Thyroid gland (tissue), 4 donors: ENCODE measurements at places on chromosomes 5 and 9.

DNA sequence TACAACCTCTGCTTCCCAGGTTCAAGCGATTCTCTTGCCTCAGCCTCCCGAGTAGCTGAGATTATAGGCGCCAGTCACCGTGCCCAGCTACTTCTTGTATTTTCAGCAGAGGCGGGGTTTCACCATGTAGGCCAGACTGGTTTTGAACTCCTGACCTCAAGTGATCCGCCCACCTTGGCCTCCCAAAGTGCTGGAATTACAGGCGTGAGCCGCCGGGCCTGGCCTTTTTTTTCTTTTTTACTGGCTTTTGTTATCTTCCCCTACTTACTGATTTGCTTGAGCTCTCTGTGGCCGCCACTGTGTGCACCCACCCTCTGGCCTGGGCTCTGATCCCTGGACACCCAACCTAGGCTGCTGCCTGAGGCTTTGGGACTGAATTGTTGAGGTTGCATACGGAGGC lies 60.3 kb downstream of the ANKRD33B start:
- H3K36me3 ChIP-seq: no peaks in the 10 kb centered on the region
- no peak for DNase-seq
- no peak overlapping the region for H3K4me3 ChIP-seq
- no peaks in the 10 kb centered on the region for H3K27me3 ChIP-seq
- H3K4me1 ChIP-seq: no peaks in the 10 kb centered on the region

- DNase-seq: no peak
- no peaks in the 10 kb centered on the region for H3K27me3 ChIP-seq
- no peak overlapping the region for H3K4me3 ChIP-seq
- H3K36me3 ChIP-seq: no peaks in the 10 kb centered on the region
Observed at GRCh38 chr5:65327582-65327981, 154.1 kb downstream of the ADAMTS6 start.

DNA sequence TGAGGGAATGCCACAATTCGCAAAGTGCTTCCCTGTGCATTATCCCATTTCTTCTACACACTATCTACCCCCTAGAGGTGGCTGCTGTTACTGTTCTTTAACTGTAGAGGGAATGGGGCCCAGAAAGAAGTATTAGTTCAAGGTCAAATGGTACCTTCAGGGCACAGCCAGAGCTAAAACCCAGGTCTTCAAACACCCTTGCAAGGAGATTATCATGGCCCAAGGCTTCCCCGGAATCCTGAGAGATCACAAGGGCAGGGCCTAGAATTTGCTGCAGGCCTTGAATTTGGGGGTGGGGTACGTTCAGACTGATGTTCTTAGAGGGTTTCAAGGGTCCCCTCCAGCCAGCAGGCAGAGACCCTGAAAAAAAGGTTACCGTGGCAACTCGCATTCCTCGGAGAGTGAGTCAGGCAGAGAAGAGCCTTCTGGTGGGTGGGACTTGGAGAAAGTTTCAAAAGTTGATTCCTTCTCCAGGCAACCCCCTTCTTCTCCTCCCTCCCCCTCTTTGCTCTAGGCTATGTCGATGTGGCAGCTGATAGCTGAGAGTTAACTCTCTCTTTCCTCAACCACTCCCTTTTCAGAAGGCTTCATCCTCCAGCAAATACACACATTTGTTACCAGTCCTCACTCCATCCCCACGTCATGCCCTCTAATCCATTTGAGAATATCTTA lies 1.9 kb downstream of the SPARC start:
- DNase-seq: peak; percentile 83
- no peaks in the 10 kb centered on the region for H3K36me3 ChIP-seq
- peaks cover 8% of the 10 kb centered on the region for H3K4me1 ChIP-seq
- no peaks in the 10 kb centered on the region for H3K27me3 ChIP-seq

DNA sequence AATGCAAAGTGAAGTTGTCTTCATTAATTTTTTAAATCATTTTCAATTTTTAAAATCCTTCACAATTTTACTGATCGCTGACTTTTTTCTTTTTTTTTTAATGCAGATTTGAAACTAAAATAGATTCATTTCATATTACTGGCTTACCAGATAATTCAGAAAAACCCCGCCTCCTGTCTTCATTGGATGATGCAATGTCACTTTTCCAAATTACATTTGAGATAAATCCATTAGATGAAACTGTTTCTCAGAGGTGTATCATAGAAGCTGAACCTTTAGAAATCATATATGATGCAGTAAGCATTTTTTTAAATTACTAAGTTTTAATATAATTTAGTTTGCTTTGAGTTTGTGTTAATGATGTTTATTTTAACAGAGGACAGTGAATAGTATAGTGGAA lies 60.6 kb downstream of the VPS13A start:
- H3K4me1 ChIP-seq: no peaks in the 10 kb centered on the region
- no peak overlapping the region for H3K27ac ChIP-seq
- H3K27me3 ChIP-seq: no peaks in the 10 kb centered on the region
- no peak for DNase-seq
- H3K36me3 ChIP-seq: no peaks in the 10 kb centered on the region

DNA sequence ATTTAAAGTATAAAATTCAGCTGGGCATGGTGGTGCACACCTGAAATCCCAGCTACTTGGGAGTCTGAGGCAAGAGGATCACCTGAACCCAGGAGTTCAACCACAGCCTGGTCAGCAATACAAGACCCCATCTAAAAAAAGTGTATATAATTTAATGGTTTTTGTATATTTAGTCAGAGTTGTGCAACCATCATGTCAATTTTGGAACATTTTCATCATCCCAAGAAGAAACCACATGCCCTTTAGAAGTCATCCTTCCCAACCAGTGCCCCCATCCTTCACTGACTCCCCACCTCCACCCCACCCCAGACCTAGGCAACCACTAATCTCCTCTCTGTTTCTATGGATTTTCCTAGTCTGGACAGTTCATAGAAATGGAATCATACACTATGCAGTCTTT lies 18.8 kb upstream of the TEK start:
- no peak overlapping the region for H3K4me3 ChIP-seq
- H3K4me1 ChIP-seq: peaks cover 5% of the 10 kb centered on the region
- no peaks in the 10 kb centered on the region for H3K36me3 ChIP-seq
- no peak overlapping the region for H3K27ac ChIP-seq
- no peak for DNase-seq

DNA sequence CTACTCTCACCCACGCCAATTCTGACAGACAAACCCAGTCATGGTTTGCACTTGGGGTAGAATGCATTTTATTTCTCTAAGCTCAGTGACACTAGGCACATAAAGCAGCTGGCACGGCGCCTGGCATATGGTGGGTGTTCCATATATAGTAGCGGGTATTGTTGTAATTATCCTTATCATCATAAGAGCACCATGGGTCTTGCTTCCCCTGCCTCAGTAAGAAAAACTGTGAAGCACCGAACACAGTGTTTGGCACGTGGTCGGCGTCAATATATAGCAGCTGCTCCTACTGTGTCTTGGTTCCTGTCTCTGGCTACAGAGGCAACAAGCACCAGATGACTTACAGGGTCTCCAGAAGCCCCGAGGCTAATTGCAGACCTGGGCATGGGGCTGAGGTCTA lies 194.1 kb upstream of the PANK3 start:
- H3K4me1 ChIP-seq: no peaks in the 10 kb centered on the region
- no peak overlapping the region for H3K27ac ChIP-seq
- H3K27me3 ChIP-seq: no peaks in the 10 kb centered on the region
- H3K4me3 ChIP-seq: no peak overlapping the region
- DNase-seq: no peak

GRCh38 chr9:32942755-32943460 lies 58.5 kb downstream of the APTX start:
- no peak overlapping the region for H3K4me3 ChIP-seq
- DNase-seq: no peak
- no peaks in the 10 kb centered on the region for H3K27me3 ChIP-seq

DNA sequence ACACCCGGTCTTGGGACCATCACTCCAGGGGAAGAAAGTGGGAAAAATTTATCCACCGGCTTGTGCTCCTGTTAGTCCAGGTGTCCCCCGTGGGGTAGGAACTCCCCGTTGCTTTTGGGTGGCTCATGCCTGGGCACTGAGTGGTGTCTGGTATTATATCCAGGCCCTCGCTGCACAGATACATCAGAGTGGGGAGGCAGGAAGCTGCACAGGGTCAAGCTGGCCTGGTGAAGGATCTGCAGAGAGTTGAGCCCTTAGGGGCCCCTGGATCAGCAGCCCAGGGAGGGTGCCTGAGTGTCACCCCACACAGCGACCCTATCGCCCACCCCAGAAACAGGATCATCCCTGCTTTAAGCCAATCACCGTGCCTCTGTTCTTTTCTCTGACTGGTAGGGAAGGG lies 24.4 kb upstream of the COL5A1 start:
- DNase-seq: no peak
- H3K36me3 ChIP-seq: no peaks in the 10 kb centered on the region
- H3K27me3 ChIP-seq: no peaks in the 10 kb centered on the region
- H3K4me3 ChIP-seq: no peak overlapping the region
- no peak overlapping the region for H3K27ac ChIP-seq
- H3K4me1 ChIP-seq: no peaks in the 10 kb centered on the region

DNA sequence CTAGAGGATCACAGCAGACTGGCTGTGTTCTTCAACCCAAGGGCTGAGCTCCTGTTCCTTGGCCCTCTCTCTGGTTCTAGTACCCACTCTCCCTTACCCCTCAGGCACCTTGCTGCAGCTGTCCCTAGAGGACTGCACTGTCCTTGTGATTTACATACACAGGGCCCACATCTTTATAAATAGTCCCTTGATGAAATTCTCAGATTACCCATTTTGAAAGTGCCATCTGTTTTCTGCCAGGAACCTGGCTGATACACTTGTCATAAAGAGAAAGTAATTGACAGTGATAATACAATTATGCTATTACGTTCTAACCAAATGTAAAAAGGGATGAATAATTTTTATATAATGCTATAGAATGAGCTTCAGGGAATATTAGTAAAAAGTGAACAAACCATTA lies 16.5 kb upstream of the SPARC start:
- no peak overlapping the region for H3K4me3 ChIP-seq
- H3K27me3 ChIP-seq: no peaks in the 10 kb centered on the region
- no peaks in the 10 kb centered on the region for H3K36me3 ChIP-seq
- H3K27ac ChIP-seq: no peak overlapping the region
- no peak for DNase-seq

DNA sequence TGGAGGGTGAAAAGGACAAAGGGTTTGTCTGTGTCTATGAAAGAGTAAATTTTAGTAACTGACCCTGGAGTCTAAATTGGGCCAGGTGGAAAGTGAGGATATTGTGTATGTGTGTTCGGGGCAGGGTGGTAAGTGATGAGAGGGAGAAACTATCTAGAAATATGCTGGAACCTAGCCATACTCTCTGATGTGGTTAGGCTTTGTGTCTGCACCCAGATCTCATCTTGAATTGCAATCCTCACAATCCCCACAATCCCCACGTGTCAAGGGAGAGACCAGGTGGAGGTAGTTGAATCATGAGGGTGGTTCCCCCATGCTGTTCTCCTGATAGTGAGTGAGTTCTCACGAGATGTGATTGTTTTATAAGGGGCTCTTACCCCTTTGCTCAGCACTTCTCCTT lies 60.6 kb downstream of the COMMD10 start:
- H3K4me3 ChIP-seq: no peak overlapping the region
- H3K36me3 ChIP-seq: no peaks in the 10 kb centered on the region
- H3K4me1 ChIP-seq: no peaks in the 10 kb centered on the region
- no peaks in the 10 kb centered on the region for H3K27me3 ChIP-seq
- H3K27ac ChIP-seq: no peak overlapping the region

- no peaks in the 10 kb centered on the region for H3K36me3 ChIP-seq
- DNase-seq: no peak
- H3K27me3 ChIP-seq: no peaks in the 10 kb centered on the region
Observed at GRCh38 chr5:66724349-66725139, 128.4 kb downstream of the MAST4 start.

DNA sequence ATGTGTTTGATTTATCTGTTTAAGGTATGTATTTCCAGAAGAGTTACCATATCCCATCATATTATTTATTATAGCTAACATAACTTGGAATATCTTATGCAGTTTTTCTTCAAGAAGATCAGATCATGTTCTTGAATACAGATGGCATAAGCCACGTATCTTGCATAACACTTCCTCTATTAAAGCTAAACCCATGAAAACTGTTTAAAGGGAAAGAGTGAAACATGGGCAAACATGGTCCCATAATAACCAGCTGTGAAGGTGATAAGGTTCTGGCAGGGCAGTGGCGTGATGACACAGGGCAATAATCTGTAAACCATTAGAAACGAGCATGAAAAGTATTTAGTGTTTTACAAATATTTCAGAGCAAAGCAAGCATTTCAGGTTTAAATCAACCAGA lies 34.2 kb downstream of the EFNA5 start:
- H3K4me1 ChIP-seq: no peaks in the 10 kb centered on the region
- H3K27ac ChIP-seq: no peak overlapping the region
- no peaks in the 10 kb centered on the region for H3K27me3 ChIP-seq
- no peaks in the 10 kb centered on the region for H3K36me3 ChIP-seq
- no peak for DNase-seq

DNA sequence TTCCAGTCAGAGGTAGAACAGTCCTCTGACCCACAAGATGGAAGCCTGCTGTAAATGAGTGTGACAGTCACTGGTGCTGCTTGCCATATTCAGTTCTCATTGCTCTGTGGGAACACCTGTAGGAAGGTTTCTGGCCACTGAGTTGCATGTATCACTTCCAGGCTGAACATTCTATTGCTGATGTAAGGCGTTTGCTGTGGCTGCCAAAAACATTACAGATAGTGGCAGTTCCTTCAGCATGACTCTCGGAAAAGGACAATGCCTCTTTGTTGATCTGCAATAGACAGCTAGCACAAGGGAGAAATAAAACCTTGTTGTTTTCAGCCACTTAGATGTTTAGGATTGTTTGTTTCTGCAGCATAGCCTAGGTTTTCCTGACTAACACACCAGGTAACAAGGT lies 217.2 kb downstream of the AGTPBP1 start:
- no peak overlapping the region for H3K4me3 ChIP-seq
- H3K36me3 ChIP-seq: no peaks in the 10 kb centered on the region
- no peaks in the 10 kb centered on the region for H3K27me3 ChIP-seq
- no peaks in the 10 kb centered on the region for H3K4me1 ChIP-seq
- no peak for DNase-seq

DNA sequence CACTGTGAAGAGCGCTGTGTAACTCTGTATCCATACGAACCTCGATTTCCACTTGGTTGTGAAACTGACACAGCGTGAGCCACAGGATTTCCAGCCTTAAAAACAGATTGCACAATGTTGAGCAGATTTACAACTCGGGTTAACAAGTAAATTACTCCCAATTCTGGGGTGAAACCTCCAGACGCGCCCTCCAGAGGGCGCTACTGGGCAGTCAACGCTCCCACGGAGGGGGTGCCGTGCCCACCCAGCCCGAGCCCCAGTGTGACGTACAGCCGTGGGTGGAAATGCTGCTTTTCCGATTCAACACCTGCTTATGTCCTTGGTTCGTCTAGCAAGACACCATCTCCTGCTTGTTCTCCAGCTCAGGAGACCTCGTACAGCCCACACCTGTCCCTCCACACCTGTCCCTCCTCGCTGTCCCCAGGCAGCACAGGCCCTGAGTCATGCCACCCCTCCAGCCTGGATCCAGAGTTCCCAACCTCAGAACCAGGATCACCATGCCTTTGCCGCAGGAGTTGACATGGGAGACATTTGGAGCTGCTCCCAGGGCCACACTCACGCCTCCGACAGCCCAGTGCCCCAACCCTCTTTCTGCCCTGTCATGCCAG lies 34.4 kb upstream of the SLC6A3 start:
- H3K4me1 ChIP-seq: peaks cover 5% of the 10 kb centered on the region
- no peak for DNase-seq
- no peak overlapping the region for H3K27ac ChIP-seq
- H3K36me3 ChIP-seq: peaks cover 6% of the 10 kb centered on the region
